ENCODE measurements at places on chromosomes 7 and 10.
A peak's percentile ranks its signal among the peaks of the same experiment; 100 is the strongest.

- DNase-seq, result no peak
These were observed 20.8 kb downstream of the SCRN1 start for GRCh38 chr7:29968683-29969395.

DNA sequence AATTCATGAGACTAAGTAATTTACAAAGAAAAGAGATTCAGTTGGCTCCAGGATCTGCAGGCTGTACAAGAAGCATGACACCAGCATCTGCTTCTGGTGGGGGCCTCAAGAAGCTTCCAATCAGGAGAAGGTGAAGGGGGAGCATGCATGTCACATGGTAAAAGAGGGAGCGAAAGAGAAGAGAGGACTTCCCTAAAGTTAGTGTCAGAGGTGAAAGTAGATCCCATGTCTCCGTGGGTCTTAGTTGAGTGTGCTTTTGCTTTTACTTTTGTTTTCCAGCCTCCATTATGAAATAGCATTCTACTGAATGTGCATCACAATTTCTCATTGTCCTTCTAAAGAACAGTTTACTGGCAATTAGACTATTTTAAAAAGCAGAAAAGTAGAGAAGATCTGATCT, 213.6 kb upstream of the FZD1 start:
- DNase-seq, result no peak

DNA sequence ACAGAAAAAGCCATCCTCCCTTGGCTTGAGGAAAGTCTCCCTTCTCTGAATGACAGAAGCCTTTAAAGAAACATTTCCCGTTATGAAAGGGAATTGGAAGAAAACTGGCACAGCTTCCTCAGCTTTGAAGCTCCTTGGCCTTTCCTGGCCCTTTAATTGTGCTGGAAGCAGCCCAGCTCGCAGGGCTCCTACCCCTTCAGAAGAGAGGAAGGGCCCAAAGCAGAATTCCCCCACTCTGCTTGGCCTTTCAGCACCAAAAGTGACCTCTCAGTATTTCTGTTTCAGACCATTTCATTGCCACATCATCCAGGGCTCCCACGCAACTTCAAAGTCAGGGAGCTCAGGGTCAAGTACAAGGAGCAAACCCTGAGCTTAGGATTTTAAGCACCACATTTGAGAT, 4.2 kb downstream of the AFAP1L2 start:
- DNase-seq, result no peak

- DNase-seq, result no peak
These were observed 26.6 kb upstream of the ASCC1 start for GRCh38 chr10:72242675-72243074.

- no peak for DNase-seq
These were observed 895 bp downstream of the VSTM2A start for GRCh38 chr7:54543051-54543488.

DNA sequence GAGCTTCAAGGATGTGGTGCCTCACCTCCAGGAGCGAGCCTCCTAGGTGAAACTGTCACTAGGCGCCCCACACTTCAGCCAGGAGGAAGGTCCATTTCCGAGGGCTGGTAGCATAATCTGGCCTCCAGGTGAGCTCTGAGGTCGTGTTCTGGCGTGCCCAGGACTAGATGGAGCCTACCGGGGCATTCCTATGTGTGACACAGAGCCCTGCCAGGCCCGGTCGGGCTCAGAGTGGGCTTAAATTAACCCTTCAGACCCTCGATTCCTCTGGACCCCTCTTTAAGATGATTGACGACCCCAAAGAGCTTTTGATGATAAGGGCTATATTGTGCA, 233.1 kb downstream of the EBF3 start:
- DNase-seq, result no peak

DNA sequence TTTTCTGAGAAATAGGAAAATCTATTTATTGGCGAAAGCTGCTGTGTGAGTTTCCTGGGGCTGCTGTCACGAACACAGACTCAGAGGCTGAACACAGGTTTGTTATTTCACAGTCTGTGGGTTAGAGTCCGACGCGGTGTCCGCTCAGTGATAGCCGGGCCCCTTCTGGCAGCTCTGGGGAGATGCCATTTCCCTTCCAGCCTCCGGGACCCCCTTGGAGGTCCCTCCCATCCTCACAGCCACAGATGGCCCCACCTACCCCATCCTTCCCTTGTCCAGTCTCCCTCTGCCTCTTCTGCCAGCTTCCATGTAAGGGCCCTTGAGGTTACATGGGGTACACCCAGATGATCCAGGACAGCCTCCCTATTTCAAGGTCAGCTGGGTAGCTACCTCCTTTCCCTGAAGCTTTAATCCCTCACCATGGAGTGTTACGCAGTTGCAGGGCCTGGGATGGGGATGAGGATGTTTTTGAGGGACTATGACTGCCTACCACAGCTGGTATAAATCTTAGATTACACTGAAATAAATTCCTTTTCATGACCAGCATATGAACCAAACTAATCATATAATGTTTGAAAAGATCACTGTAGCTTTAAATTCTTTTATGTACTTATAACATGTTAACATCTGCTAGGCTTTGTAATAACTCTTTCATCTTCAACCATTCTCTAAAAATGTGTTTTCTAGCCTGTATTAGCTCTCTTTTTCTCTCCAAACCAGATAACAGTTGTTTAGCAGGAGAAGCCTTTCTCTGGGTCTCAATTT, 98.5 kb downstream of the WDR37 start:
- DNase-seq, result no peak

- no peak for DNase-seq
These were observed 5.0 kb downstream of the CLRN3 start for GRCh38 chr10:127887541-127888415.

DNA sequence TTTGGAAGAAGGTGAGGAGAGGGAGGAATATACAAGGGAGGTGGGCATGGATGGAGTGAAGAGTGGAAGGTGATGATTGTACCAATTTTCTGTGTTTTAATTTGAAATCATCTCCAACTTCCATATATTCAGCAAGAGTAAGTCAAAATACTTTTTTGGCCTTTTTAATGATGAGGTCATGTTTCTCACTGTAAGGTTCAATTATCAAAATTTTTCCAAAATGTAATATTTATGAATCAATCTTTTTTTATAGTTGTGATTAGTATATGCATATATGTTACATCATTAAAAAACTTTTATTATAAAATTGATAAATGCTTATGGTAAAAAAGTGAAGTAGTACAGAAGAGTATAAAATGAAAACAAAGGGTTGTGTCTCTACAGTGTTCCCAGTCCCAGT, 40.7 kb downstream of the PRKAR2B start:
- DNase-seq, result no peak

DNA sequence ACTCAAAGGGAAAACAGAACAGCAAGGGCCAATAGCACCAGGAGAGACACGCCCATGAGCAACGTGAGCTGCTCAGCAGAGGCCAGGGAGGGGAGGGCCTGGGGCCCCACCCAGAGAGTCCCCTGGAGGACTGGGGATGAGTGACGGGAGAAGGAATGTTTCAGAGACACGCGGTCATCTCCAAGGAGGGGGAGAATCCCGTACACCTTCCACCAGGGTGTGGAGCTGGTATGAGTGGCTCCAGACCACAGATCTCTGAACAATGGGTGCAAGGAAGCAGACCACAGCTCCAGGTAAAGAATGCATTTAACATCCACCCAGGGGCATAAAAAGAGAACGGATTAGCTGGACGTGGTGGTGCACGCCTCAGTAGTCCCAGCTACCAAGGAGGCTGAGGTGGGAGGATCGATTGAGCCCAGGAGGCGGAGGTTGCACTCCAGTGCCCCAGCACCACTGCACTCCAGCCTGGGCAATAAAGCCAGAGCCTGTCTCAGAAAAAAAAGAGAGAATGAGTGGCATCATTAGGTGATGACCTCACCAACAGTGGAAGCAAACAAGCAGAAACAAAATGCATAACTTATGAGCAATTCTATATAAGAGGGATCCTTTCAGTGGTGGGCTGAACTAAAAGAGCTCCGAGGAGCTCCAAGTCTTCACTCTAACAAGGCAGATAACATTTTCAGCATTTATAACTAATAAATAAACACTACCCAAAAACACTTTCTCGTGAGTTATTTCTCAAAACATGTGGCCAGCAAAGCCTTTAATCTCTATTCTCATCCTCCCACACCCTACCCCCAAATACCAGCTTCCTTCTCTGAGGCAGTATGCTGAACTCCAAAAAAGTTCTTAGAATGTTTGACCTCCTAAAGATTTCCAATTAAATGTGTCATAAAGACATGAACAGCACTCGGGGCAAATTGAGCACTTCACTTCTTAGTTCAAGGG, 12.5 kb downstream of the PSAP start:
- DNase-seq, result no peak

DNA sequence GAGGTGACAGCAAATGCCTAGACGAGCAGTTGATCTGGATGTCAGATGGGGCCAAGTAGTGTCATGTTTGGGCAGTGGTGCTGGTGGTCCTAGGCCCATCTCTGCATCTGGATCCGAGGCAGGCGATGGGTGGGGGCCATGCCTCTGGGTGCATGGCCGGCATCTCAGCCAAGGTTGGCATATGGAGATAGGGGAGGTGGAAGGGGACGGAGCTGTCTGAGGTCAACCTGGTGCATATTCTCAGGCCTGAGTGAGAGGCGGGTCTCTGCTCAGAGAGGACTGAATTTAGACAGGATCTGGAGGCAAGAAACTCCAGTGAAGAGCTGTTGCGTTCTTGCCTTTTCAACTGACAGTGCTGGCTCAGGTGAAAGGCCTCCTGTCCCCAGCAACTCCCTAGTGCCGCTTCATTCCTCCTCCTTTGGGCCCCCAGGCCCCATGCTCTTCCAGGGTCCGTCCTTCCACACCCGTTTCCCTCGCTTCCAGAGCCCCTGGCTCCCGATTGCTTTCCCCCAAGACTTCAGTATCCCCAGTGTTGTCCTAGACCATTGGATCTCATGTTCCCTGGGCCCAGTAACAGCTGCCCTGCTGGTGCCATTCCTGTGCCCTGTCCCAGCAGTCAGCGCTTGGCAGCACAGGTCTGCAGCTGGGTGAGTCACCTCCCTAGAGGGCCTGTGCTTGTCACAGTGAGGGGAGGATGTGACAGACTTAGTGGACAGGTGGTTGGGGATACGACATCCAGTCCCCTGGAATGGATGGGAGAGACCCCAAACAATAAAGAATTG, 32.6 kb downstream of the GBX1 start:
- DNase-seq, result no peak

GRCh38 chr7:123754271-123754871, 5.6 kb upstream of the WASL start:
- no peak for DNase-seq

- no peak for DNase-seq
These were observed 1.5 kb upstream of the TSPAN14 start for GRCh38 chr10:80452640-80453039.

DNA sequence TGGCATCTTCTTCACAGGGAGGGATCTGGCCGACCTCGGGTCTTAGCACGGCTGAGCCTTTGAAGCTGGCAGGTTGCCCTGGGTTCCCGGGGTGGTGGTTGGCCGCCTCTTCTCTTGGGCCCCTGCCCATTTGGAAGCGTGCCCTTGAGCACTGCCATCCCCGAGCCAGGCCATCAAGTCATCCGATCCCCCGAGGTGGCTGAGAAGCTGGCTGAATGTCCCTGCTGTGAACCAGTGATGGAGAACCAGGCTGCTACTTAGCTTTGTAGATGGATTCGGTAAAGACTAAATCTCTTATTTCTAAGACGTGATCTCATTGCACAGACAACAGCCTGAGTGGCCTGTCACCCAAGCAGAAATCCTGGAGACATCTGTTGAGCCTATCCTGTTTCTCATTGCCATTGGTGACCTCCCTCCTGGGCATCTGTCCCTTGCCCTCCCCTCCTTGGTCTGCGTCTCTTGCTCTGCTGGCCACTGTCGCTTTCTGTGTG, 74.3 kb downstream of the GRK5 start:
- DNase-seq, result no peak

GRCh38 chr7:112381311-112382091, 68.8 kb upstream of the IFRD1 start:
- DNase-seq, result no peak

- no peak for DNase-seq
These were observed 25.2 kb upstream of the BNIP3 start for GRCh38 chr10:132006966-132007365.

- DNase-seq, result peak; percentile 33
These were observed 5.3 kb downstream of the HOXA11 start for GRCh38 chr7:27179503-27180430.

DNA sequence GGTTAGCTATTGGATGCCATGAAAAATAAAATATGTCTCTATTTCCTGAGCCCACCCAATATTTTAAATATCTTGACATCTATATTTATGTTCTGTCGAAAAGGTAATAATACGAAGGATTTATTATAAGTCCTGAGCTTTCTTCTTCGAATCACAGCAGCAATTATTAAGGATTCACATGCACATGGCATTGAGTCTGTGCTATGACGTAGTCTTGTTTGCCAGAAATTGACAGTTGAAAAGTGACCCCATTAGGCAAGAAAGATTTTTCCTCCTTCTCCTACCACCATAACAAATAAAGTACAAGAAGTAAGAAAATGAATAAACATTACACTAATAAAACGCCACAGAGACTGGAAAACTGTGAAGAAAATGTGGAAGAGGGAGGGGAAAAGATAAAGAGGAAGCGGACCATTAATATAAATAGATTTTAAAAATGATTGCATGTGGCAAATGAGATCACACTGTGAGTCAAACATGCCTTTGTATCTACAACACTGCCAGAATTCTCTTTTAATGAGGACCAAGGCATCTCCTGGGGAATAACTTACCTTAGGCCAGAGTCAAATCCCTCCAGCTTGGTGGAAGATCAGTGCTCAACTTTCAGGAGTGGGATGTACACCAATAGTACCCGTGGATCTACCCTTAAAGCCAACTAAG, 21.6 kb downstream of the FZD1 start:
- no peak for DNase-seq

DNA sequence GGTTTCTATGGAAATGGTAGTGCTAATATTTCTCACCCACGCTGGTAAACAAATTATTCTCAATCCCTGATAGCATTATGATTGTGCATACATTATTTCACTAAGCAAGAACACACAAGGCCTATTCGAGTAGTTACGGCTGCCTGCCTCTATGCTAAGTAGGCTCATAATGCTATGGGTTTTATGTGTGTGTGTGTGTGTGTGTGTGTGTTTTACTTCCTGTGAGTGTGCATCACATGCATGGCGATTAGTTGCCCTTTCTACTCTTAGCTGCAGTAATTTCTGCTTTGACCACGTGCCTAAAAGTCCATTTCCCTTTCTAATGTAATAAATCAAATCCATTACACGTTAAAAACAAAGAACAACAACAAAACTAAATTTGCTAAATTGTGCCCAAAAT, 117.0 kb downstream of the CHCHD3 start:
- no peak for DNase-seq

DNA sequence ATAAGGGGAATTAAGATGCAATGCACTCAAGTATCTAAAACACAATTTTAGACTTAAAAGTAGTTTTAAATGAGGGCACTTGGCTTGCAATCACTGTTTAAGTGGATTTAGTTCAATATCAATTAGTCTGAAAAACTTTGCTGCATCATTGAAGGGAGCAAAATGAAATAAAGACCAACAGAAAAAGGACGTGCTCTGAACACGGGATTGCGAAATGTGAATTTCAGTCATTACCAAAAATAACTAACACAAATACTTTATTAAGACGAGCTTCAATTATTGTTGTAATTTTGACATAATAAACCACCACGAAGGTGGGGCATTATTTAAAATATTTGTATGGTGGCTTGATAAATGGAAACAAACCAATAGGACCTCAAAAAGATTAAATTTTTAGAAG, 361.8 kb upstream of the GALNT17 start:
- no peak for DNase-seq

All from omental fat pad (tissue), 4 donors.